Amniotic stem cell (primary cell): ENCODE measurements at places on chromosomes 16 and 17.

- DNase-seq = no peak
Measured at GRCh38 chr17:57739402-57740234, 5.5 kb downstream of the CCDC182 start.

DNA sequence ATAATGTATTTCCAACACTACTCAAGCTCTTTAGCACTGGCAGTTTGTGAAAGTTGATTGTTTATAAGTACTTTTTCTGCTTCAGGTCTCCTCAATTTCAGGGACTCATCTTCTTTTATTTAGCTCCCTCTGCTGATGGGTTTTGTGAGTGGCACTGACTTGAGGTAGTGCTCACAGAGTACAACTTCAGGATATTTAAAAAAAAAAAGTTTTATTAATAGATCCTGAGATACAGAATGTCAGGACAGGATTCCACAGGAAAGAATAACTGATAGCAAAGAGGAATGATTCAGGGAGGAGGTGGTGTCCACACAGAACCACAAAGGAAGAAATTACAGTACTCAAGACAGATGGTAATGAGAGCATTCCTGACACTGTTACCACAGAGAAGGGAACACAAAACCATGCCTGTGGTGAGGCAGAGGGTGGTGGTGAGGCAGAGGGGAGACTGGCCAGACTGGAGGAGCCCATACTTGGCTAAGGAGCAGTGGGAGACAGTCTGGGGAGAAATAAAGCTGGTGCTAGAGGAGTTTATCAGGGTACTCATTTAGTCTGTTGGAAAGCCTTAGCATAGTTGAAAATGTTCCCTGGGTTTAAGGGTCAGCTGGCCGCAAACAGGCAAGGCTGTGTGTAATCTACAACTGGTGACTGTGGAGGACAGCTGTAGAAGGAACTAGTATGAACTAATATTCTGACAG lies 63.7 kb downstream of the SPAG9 start:
- peak; percentile 46 for DNase-seq

DNA sequence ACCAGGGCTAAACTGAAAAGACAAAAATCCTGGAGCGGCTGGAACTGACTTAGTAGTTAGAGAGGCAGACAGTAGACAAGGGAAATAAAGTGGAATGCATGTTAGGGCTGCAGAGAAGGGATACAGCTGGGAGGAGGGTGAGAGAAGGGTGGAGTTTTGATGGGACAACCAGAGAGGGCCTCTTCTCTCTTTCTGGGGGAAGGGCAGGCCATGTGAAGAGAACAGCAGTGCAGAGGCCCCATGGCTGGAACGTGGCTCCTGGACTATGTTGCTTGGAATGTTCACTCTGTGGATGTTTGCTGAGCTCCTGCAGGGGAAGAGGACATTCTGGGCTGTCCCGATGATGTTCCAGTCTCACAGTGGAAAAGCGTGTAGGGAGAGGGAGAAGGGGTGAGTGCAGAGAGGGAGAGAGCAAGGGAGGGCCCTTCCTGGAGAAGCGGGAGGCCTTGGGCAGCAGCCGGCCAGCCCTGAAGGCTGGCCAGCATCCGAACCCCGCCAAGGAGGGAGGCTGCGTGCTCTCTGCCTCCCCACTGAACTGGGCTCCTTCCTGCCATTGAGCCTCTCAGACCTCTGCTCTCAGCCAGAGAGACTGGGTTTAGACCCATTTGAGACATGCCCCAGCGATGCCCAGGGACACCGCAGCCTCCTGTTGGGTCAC lies 33.1 kb upstream of the GSE1 start:
- no peak for DNase-seq

GRCh38 chr17:47305302-47305923 lies 18.3 kb upstream of the EFCAB13 start:
- DNase-seq = peak; percentile 48
